RPMI7951 (cell line): ENCODE measurements at places on chromosomes 4 and X. TPM values are rescaled to one million over a fixed set of nuclear protein-coding genes. Genes with fewer than 3 reads are reported as not detected.

DNA sequence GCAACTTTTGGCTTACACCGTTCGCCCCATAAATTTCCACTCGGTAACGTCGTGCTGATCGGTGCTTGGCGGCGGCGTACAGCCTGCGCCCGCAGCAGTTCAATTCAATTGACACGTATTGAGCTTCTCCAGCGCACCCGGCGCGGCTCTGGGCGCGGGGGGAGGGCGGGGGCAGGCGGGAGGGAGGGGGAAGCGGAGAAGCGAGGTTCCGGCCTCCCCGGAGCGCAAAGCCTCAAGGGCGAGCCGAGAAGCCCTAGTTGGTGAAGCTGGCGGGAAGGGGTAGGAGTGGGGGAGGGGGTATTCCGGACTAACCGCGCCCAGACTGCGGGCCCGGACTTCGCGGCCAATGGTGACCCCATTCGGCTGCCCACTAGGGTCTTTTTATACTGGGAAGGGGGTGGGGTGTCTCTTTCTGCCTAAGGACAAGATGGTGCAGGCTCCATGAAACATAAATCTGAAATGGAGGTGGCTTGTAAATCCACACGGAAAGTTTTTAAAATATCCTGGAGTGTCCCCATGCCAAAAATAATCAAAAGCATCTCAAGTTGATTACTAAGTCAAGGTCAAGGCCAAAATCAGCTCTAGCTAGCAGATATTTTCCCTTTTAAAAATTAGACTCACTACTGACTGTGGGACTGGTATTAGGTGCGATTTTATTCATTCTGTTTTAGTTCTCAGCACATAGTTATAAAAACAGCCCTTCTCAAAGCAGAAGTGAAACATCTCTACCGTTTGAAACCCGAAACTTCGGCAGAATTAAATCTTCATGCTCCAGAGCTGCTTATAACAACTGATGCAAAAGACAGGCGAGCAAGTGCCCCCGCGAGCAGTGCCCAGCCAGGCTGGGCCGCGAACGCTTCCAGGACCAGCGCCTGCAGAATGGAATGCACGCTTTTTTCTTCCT is 1.5 kb upstream of the BCOR start:
- peak; percentile 50 for DNase-seq

DNA sequence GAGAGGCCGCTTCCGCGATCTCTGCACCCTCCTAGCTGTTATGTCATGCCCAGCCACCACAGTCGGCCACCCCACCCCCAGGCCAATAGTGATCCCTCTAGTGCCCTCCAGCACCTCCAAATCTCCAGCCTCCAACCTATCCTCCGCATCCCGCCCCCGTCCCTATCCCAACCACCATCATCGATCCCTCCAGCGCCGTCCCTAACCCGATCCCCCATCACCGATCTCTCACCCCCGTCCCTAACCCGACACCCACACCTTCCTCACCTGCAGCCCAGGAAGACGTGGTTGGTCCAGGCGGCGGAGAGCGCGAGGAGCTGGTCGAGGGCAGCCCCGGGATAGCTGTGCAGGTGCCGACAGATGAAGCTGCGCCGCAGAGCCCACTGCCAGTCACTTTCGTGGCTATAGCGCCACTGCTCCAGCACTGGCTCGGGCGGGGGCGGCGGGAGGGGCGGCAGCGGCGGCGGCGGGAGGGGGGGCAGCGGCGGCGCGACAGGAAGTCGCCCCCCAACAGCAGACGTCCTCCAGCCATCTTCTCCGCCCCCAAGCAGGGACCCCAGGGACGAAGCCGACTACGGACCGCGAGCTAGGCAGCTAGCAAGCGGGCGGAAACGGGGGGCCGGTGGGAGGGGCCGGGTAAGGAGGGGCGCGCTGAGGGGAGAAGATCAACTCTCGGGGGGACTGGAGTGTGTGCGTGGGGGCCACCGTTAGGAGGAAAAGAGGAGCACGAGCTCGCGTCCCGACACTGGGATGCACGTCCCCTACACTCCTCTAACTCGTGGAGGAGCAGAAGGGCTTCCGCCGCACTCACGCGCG is 552 bp downstream of the NKRF start:
- peak; percentile 2 for DNase-seq

- DNase-seq = no peak
Observed at GRCh38 chr4:31283679-31284078, 563.5 kb downstream of the PCDH7 start.

GRCh38 chr4:107725281-107725859 is 5.3 kb upstream of the PAPSS1 start:
- peak; percentile 64 for DNase-seq

The PAGE2B gene
- total RNA-seq = 0.78 TPM in 1 of 2 replicates, not detected in the other

The ENAM gene
- total RNA-seq = not detected in 2 replicates

The UFSP2 gene
- total RNA-seq = 28.8 and 38.6 TPM in 2 replicates

The SLC10A3 gene
- total RNA-seq = 19.5 and 25.6 TPM in 2 replicates
